SK-N-SH (cell line): ENCODE measurements at places on chromosomes 7 and 10. TPM values are rescaled to one million over a fixed set of nuclear protein-coding genes. Genes with fewer than 3 reads are reported as not detected.

The ZNF365 gene
- polyA plus RNA-seq, result 4.5 and 5.9 TPM in 2 replicates

The SVOPL gene
- not detected in 2 replicates for polyA plus RNA-seq

The GIMAP5 gene
- not detected in 2 replicates for polyA plus RNA-seq

The PNLIP gene
- not detected in 2 replicates for polyA plus RNA-seq

GRCh38 chr7:97064972-97065587, 40.4 kb upstream of the DLX5 start:
- DNase-seq, result peak; percentile 78

GRCh38 chr10:30036341-30036740, 23.0 kb downstream of the JCAD start:
- no peak for DNase-seq

DNA sequence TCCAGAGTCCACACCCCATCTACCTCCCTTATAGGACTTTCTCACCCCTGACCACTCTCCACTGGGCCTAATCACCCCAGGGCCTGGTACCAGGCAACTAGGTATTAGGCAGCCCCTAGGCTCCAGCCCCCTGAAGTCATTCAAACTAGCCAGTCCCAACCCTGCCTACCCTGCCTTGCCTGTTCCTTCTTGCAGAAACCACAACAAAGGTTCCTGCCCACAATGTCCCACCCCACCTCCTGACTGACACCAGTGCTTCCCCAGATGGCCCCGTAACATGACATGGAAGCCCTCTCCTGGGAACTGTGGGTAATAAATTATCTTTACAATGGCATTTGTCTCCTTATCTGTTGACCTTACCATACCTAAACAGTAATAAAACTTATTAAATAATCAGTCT, 100.6 kb upstream of the PDE1C start:
- DNase-seq, result no peak
